ENCODE measurements at places on chromosomes 4 and X.
A peak's percentile ranks its signal among the peaks of the same experiment; 100 is the strongest.

DNA sequence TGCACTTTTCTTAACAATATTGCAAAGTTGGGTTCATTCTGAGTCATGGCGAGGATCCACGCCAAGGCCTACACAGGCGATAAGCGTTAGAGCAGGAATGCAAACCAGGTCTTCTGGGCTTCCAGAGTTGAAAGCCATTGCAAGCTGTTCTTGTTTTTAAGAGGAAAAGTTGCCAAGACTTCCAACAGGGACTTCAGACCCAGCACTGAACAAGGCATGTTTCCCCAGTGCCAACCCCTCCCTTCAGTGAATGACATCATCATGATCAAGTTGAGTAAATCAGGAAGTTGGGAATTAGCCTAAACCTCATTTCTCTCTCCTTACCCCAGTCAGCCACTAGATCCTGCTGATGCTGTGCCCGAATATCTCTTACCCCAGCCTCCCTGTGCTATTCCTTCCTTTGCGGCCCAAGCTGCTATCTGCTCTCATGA is 355.1 kb downstream of the HS3ST1 start:
- DNase-seq, result no peak

- DNase-seq, result peak; percentile 13
These were observed 62.6 kb downstream of the CASP6 start for GRCh38 chr4:109640644-109641043.

- DNase-seq, result no peak
These were observed 39.3 kb downstream of the AFM start for GRCh38 chr4:73520821-73521220.

- DNase-seq, result no peak
These were observed 938.4 kb upstream of the FTHL17 start for GRCh38 chrX:32010212-32010611.

GRCh38 chr4:156190615-156191014 is 236.9 kb upstream of the CTSO start:
- no peak for DNase-seq

GRCh38 chr4:37715889-37716402 is 29.8 kb upstream of the RELL1 start:
- DNase-seq, result no peak

- DNase-seq, result peak; percentile 61
These were observed 120.8 kb upstream of the PJA1 start for GRCh38 chrX:69285881-69286564.

DNA sequence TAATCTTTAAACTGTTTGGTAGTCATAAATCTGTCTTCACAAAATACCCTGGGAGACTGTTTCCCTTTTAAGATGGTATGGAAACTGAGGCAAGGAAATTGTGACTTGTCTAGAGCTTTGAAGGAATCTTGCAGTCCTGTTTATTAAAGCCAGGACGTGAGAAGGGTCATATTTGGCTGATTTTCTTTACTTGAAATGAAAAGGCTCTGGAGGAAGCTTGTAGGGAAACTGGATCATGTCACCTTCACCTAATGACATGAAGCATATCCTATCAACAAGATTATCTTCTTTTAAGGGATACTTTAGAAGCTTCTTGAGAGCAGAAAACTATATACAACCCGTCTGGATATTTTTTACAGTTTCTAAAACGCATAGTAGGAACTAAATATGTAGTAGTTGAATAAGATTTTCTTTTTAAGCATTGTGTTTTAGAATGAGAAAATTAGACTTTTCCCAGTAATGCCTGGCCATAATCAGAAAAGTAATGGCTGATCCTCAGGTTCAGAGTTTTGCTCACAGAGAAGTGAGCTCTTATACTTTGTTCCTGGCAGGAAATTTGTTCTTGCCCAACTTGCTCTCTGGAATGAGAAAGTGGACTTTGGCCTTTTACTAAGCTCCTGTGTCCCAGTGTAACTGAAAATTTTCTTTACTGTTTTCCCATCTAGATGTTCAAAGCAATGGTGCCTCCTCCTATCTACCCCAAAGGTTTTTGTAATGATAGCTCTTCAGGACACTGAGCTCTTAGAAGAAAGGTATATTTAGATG is 136.8 kb upstream of the AFF2 start:
- DNase-seq, result no peak

DNA sequence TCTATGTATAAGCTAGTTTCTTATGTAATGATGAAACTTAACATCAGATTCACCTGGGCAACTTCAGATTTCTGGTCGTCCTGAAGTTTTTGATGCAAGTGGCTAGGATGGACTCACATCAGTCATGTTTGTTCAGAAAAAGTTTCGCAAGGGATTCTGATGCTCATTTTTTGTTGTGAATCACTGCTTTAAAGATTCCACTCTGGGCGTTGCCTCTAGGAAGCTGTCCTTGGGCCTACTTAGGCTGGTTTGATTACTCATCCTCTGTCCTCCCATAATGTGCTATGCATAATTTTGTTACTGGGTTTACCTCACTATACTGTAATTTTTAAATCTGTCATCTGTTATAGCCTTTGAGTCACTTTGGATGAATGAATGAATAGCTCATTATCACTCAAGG is 30.8 kb downstream of the HERC3 start:
- no peak for DNase-seq

DNA sequence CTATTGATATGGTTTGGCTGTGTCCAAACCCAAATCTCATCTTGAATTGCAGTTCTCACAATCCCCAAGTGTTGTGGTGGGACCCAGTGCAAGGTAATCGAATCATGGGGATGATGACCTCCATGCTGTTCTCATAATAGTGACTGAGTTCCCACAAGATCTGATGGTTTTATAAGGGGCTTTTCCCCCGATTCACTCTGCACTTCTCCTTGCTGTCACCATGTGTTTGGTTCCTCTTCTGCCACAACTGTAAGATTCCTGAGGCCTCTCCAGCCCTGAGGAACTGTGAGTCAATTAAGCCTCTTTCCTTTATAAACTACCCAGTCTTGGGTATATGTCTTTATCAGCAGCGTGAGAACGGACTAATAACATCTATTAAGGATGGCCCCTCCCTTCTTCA is 68.8 kb downstream of the FBXW7 start:
- DNase-seq, result no peak

GRCh38 chrX:97628807-97629596 is 745.3 kb downstream of the RPA4 start:
- no peak for DNase-seq

DNA sequence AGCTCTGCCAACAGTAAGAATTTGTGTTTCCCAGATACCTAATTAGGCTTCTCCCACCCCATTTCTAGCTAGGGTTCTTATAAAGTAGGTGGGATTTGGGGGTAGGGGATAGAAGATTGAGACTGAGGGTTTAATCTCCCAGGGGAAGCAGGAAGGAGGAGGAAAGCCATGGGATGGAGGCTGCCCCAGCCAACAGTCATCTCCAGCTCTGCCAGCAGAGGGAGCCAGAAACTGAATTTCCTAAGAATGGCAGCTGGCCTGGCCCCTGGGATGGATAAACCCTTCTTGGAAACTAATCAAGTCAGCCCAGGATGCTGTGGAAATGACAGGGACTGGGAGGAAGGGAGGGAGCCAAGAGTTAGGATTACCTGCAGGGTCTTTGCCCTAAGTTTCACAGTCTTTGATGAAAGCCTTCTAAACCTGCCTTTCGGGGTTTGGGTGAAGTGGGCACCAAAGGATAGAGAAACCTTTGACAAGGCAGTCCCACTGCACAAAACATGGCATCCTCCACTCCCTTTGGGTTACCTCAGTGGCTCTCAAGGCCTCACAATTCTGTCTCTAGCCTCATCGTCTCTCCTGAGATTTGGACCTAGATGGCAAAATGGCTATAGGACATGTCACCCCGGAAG is 6.7 kb upstream of the ERCC6L start:
- peak; percentile 25 for DNase-seq

DNA sequence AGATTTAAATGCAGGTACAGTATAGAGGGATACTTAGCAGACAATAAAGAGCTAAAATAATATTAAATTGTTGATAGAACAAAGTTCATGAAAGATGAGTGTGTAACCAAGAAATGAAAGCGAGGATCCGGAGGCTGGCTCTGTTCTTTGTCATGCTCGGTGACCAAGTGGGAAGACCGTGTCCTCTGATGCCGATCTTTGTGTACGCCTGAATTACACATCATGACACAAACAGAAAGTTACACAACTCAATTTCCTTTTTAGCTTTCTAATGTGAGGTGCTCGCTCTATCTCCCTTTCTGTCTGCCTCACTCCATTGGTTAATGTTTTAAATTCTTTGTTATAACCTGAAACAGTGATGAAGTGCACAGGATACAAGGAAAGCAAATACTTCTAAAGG is 114.8 kb upstream of the NEIL3 start:
- no peak for DNase-seq

DNA sequence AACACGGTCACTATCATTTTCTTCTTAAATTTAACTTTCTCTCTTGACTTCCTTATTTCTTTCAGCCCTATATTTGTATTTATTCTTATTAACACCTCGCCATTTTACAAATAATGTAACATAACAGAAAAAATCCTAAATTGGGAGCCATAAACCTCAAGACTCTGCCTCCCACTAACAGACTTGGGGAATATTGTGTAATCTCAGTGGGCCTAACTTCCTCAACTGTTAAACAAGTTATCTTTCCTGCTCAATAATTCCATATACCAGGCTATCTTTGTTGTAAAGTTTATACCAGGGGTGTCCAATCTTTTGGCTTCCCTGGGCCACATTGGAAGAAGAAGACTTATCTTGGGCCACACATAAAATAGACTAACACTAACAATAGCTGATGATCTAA is 26.2 kb downstream of the PRSS12 start:
- no peak for DNase-seq

DNA sequence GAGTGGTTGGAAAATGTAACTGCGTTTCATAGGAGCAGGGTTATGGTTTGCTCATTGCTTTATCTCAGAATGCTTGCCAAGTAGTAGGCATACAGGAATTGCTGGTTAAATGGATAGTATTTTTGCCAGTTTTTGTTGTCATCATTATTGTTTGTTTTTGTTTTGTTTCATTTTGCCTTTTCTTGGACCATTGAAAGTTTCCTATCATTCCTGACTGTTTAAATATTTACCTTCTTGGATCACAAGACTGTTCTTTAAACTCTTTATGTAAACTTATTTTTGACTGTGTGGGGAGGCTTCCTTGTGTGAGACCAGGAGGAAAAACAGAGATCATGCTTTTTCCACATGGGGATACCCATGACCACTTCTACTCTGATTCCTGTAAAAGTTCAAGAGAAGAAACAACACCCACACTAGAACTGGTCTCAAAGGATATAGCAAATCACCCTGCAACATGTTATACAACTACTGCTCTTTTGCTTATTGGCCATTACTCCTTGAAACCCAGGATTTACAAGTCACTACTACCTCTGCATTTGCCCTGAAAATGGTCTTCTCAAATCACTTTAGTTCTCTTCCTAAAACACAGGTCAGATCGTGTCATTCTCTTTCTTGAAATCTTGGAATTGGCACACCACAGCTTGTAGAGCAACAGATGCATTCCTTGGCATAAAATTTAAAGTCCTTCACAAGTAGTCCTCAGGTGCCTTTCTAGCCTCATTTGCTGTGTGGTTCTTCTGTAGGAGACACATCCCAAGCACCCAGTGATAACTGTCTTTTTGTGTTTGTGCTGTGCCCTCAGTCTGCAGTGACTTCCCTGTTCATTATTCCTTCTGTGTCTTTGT is 51.3 kb downstream of the FNIP2 start:
- DNase-seq, result no peak

- DNase-seq, result no peak
These were observed 1744.4 kb upstream of the ADGRL3 start for GRCh38 chr4:59455751-59456150.

DNA sequence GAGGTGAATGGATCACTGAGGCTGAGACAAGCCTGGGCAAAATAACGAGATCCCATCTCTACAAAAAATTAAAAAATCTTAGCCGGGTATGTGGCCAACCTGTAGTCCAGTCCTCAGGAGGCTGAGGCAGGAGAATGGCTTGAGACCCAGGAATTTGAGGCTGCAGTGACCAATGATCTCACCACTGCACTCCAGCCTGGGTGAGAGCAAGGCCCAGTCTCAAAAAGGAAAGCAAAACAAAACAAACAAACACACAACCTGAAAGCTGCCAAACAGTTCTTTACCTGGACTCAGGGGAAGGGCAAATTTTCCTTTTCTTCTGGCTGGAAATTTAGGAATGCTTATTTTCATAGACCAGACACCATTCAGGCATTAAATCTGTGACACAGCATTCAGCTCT is 163.1 kb upstream of the FAT1 start:
- no peak for DNase-seq

GRCh38 chr4:86389664-86390063 is 29.8 kb upstream of the MAPK10 start:
- DNase-seq, result no peak

DNA sequence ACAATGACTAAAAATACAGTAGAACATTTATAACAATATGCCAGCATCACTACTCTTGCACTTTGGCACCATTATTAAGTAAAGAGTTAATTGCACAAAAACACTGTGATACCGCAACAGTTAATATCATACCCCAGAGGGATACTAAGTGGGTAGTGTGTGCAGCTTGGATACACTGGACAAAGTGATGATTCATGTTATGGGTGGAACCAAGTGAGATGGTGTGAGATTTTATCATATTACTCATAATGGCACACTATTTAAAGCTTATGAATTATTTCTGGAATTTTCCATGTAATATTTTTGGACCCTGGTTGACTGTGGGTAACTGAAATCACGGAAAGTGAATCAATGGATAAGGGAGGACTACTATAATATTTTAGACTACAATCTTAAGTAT is 265.3 kb downstream of the PCDH18 start:
- no peak for DNase-seq

- DNase-seq, result no peak
These were observed 436.7 kb downstream of the MID1IP1 start for GRCh38 chrX:39238006-39238405.

DNA sequence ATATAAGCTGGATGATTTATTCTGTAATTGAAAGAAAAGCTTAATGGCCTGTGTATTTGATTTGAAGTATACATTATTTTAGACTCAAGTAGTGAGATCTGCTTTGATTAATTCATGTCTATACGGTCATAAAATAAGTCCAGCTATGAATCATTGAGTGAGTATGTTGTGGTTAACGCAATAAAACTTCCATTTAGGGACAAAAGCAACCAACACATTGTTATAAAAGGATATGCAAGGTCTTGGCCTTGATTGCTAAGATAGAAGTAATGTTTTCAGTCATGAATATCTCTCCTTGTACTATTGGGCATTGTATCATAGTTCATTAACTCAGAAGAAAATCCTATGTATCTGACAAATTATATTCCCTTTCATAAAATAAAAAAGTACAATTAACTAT is 162.1 kb downstream of the EPHA5 start:
- DNase-seq, result no peak

DNA sequence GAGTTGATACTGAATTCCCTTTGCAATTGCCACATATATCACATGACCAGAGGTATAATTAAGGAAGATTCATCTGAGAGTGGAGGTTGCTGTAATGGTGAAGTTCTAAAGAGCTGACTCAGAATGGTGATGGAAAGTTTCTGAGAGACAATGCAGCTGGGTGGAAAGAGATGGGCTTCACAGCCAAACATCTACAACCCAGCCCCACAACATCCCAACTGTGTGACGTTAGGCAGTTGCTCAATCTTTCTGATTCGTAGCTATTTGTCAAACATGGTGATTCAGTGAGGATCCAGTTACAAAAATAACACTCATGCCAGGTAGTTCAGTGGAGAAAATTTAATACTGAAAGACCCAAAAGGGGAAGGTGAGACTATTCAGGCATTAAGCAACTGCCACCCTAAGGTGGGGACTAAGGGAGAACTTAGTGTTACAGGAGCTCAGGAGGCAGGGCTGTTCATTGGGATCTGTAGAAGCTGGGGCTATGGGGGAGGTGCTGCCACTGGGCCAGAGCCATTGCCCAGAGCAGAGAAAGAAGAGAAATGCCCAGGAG is 6.9 kb upstream of the AFF1 start:
- no peak for DNase-seq

Measured in B cell (primary cell).